Daoy (cell line): ENCODE measurements at places on chromosomes 7 and 10. TPM values are rescaled to one million over a fixed set of nuclear protein-coding genes. Genes with fewer than 3 reads are reported as not detected.

DNA sequence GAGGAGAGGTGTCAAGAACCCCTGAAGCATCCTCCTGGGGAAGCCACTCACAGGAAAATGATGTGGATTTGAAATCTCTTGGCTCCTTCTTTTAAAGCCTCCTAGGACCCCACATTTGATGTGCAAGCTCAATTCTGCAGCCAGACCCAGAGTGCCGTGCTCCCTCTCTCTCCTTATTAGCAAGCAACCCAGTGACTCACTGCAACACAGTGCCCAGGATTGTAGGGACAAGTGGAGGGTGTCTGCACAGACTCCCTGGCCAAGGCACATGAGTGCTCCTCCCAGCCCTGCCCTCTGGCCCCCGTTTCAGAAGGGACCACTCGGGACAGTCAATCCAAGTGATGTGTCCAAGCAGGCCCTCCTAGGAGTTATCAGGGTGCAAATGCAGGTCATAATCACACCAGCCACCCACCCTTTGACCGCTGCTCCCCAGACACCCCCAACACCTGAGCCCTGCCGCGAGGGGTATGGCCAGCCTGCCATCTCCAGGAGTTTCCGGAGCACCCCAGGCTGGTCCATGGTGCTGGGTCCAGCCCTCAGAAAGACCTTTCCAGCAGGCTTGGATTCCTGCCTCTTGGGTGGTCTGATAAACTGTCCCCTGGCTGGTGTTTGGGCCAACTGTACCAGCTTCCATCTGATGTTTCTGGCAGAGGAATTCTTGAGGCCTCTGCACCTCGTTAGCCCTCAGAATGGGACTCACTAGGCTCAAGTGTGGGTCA lies 54.5 kb upstream of the CXCL12 start:
- no peak for DNase-seq

GRCh38 chr10:77782328-77783061 lies 144.1 kb downstream of the DLG5 start:
- no peak for DNase-seq

GRCh38 chr10:111319866-111320265 lies 243.0 kb downstream of the ADRA2A start:
- DNase-seq, result no peak

Gene ACHE
- 0.46 TPM in 1 of 2 replicates, not detected in the other for total RNA-seq

- no peak for DNase-seq
These were observed 262.1 kb downstream of the AHR start for GRCh38 chr7:17560516-17560915.

Gene DPP6
- 0.24 and 0.91 TPM in 2 replicates for total RNA-seq

- DNase-seq, result peak; percentile 30
These were observed 87.8 kb downstream of the CFAP58 start for GRCh38 chr10:104441329-104442000.

GRCh38 chr10:61081301-61081700 lies 137.3 kb upstream of the RHOBTB1 start:
- no peak for DNase-seq

DNA sequence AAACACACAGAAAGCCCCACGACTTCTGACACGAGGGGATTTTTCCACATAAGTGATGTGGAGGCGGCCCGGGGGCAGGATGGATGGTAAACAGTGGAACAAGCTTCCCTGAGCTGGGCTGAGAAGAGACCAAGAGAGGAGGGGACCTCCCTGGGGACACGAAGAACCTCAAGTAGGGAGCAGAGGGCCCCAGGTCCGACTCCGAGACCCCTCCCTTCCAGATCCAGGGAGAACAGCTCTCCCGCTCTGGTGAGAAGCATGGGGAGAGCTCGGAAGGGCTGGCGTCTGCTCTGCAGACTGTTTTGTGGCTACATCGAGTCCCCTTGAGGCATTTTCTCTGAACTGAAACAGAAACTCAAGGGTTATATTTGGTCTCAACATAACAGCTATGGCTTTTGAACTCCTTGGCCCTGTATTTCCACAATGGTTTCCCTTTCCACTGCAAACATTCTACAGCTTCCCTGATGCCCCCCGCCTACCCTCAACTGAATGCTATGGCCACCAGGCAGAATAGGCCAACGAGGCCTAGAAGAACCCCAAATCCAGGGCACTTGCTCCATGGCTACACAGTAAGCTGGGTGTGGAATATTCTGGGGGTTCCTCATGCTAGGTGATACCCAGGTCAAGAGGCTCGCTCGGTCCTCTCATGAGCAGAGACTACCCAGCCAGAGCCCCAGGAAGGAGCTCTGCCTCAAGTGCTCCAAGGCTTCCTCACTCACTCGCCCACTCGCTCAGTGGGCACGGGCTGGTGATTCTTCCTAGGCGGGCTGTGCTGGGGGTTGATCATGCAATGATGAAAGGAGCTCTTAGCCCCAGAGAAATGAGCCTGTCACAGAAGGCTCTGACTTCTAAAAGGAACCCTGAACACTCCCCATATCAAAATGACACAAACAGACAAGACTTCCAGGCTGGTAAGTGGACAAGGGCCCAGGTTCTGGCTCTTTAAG lies 47.5 kb downstream of the FAM53B start:
- DNase-seq, result no peak

Gene TSPAN13
- total RNA-seq, result 33.7 and 35.5 TPM in 2 replicates

DNA sequence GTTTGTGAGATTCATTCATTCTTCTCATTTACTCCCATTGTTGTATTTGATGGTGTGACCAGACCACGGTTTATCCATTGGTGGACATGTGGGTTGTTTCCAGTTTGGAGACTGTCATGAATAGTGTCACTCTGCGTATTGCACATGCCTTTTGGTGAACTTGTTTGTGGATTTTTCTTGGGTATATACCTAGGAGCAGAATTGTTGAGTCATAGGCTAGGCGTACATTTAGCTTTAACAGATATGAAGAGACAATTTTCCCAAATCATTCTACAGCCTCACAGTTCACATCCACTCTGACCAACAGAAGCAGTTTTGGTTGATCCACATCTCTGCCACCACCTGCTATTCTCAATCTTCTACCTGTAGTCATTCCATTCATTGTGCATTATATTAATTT lies 66.0 kb upstream of the FAM20C start:
- no peak for DNase-seq

DNA sequence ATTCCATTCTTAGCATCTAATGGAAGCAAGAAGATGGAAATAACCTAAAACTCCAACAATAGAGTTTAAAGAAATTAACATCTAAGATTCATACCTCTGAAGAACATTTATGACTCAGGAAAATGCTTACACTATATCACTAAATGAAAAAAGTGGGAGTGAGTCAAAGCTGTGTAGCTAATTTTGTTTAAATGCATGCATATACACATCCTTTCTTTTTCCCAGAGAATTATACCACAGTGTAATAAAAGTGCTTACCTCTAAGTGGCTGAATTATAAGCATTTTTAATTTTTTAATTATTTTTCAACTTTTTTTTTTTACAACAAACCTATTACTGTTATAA lies 44.3 kb downstream of the CCDC71L start:
- no peak for DNase-seq

GRCh38 chr10:71713135-71714030 lies 6.2 kb downstream of the C10orf105 start:
- peak; percentile 65 for DNase-seq

DNA sequence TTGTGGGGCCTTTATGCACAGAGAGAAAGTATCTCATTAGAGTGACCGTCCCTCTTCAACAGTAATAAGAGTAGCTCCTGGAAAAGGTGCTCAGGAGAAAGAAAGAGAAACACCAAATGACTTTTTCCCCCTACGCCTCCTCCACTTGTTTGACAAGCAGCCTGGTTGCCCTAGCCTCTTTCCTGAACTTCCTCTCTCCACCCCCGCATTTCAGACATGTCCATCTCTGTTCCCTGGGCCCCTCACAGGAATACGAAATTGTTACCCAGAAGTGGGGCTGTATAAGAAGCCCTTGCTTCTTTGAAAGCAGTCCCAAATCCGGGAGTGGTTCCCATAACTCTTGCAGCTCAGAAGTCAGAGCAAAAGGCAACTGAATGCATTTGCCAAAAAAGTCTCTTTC lies 119.6 kb upstream of the ADO start:
- DNase-seq, result no peak

- DNase-seq, result no peak
These were observed 4.4 kb downstream of the RBM33 start for GRCh38 chr7:155648752-155649339.

- peak; percentile 73 for DNase-seq
These were observed 717 bp downstream of the CNPY4 start for GRCh38 chr7:100119970-100120732.
